ENCODE measurements at places on chromosomes 4 and X.

DNA sequence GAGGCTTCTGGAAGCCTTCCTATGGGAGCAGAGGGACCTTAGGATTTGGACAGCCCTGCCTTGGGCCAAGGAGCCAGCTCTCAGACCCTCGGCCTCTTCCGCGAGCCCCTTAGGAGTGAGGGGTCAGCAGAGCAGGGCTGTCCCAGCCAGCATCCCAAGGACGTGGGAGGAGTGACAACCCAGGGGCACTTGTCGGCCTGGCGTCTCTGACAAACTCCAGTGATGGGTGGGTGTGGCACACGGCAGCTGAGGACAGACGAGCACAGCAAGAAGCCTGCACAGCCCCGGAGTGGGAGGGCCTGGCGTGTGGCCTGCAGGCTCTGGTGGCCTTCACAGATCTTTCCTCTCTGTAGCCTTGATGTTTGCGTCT lies 11.6 kb upstream of the TNIP2 start:
- no peak for DNase-seq

DNA sequence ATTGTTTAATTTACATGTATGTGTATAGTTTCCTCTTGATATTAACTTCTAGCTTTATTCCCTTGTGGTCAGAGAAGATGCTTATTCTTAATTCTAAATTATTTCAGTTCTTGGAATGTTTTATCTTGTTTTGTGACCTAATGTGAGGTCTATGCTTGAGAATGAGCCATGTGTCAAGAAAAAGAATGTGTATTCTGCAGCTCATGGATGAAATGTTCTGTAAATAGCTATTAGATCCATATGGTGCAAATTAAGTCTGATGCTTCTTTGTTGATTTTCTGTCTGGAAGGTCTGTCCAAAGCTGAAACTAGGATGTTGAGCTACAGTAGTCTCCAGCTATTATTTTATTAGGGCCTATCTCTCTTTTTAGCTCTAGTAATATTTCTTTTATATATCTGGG lies 187.3 kb upstream of the RASGEF1B start:
- no peak for DNase-seq

DNA sequence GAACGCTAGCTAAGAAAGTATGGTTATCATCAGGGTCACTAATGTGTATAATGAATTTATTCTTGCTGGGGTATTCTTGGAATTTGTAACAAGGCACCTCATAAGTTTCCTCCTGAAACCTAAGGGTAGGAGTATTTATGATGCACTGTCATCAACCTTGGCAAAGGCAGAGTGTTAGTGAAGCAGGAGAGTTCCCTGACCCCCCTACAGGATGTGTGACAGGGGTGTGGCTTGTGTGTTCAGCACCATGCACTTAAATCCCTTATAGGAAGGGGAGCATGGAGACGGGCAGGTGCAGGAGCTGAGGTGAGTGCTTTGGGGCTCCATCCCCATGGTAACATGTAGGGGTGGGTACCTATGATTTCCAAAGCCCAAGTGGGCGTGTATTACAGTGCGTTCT lies 237.7 kb downstream of the GALNTL6 start:
- no peak for DNase-seq

GRCh38 chr4:113899271-113900070 lies 80.0 kb downstream of the ARSJ start:
- DNase-seq, result no peak

GRCh38 chr4:8917868-8918783 lies 46.5 kb upstream of the HMX1 start:
- no peak for DNase-seq

- no peak for DNase-seq
These were observed 33.0 kb downstream of the HDX start for GRCh38 chrX:84469226-84469625.

DNA sequence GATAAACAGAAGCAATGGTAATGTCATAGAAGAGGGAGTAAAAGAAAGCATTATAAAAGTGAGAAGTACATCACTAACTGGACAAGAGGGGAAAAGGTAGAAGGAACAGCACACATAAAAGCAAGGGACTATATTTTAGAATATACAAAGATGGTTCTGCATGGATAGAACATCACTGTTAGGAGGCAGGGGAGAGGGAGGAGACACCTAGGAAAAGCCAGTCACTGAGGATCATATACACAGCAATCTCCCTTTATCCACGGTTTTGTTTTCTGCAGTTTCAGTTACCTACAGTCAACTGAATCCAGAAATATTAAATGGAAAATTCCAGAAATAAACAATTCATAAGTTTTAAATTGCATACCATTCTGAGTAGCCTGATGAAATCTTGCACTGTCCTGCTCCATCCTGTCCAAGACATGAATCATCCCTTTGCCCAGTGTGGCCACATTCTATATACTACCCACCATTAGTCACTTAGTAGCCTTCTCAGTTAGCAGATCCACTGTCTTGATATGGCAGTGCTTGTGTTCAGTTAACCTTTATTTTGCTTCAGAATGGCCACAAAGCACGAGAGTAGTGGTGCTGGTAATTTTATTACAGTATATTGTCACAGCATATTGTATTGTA lies 74.2 kb downstream of the PPA2 start:
- DNase-seq, result no peak

DNA sequence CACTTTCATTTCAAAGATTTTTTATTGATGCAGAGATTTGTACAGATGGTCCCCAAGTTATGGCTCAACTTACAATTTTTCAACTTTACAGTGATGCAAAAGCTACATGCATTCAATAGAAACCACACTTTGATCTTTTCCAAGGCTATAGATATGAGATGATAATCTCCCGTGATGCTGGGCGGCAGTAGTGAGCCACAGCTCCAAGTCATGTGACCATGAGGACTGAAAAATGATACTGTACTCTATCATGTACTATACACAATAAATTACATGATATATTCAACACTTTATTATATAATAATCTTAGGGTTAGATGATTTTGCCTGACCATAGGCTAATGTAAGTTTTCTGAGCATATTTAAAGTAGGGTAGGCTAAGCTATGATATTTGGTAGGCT lies 14.0 kb upstream of the GASK1B start:
- no peak for DNase-seq

DNA sequence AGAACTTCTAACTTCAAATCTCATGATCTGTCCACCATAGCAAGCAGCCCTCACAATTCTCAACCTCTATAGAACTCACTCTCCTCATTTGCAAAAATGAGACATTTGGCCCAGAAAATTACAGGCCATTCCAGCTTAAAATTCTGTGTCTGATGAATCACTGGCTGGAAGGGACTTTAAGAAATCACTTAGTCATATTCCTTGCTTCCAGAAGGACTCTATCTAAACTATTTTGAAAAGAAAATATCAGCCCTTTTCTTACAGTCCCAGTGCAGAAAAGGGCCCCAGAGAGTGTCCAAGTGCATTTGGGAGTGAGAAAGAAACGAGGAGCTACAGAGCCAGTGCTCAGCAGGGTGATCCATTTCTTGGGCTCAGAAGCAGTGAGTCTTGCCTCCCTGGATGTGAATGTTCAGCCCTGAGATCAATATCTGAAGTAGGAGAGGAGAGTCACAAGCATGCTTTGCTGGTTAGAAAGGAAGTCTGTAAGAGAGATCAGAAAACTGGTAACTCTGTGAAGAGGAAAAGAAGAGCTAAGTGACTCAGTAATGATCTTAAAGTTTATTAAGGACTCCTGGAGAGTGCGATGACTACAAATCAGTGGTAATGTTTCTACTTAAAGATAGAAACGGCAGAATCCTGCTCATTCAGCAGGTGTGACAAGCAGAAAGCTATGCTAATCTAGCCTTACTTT lies 139.8 kb downstream of the PALLD start:
- DNase-seq, result no peak

DNA sequence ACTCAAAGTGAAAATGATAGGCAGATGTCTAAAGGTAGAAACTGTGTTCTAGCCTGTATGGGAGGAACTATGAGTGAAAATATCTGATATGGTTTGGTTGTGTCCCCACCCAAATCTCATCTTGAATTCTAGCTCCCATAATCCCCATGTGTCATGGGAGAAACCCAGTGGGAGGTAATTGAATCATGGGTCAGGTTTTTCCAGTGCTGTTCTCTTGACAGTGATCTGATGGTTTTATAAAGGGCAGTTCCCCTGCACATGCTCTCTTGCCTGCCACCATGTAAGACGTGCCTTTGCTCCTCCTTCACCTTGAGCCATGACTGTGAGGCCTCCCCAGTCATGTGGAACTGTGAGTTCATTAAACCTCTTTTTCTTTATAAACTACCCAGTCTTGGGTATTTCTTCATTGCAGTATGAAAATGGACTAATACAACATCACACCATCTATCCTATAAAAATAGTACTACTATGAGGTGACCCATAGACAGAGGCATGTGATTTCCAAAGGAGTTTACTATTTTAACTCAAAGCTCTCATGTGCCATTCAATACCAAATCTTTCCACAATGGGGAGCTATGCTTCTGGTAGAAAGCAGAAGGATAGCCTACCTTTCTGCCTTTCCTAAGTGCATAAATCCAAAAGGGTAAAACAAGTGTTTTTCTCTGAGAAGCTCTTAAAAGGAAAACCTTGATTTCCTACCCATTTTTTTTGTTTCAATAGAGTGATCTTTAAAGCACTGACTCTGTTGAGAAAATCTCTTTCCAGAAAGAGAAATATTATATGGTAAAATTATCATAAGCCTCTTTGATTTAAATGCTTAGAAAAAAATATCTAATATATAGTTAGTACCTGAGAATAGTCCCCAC lies 38.8 kb downstream of the SEC31A start:
- no peak for DNase-seq

- DNase-seq, result no peak
These were observed 239.5 kb upstream of the TET2 start for GRCh38 chr4:104907074-104907649.

DNA sequence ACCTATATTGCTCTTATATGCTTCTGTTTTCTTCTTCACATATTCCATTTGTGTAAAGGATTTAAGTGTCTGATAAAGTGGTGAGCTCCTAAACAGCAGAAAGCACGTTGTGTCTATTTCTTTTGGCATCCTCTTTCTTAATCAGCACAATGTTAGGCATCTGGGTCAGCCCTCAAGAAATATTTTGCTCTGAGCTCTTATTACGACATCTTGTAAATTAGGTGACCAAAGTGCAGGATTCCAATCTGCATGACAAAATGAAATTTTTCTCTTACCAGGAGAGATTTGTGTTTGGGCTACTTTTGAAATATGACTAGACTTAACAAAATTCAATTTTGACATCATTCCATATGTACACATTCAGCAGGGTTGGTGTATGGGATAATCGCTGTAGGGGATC lies 210.0 kb upstream of the IGFBP7 start:
- DNase-seq, result no peak

- no peak for DNase-seq
These were observed at the start of gene SLC25A14 for GRCh38 chrX:130339408-130340222. Gene SLC25A14, plus strand, starts transcription at chrX:130339919. Its CDS starts 360 bp downstream, at chrX:130340279.

DNA sequence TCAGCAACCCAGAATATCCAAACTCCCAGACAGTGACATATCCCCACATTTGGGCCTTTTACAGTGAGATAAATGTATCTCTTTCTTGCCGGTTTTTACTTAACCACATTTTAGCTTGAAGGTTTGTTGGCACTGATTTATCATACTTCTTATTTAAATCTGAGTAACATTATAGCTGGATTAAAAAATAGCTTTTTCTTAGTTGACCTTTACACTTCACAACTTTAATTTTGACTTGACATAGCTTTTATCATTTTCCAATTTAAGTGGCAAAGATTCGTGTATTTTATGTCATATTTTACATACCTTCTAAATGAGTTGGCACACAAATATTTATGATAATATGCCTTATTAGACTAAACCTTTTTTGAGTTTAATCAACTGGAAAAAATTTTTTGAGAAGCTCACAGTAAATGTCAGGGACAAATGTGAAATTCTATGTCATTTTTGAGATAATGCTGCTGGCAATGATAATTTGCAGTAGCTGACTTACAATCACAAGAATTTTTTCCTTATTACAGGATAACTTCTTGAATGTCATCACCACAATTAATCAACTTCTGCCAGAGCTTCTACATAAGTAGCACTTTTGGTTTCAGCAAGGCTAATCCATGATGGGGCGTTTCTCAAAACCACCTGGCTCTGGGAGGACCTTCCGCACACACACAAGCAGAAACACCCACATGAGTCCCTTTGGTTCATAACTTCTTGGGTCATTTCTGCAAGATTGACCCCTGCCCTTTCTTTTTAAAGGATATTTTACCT lies 80.3 kb downstream of the SYTL5 start:
- no peak for DNase-seq

DNA sequence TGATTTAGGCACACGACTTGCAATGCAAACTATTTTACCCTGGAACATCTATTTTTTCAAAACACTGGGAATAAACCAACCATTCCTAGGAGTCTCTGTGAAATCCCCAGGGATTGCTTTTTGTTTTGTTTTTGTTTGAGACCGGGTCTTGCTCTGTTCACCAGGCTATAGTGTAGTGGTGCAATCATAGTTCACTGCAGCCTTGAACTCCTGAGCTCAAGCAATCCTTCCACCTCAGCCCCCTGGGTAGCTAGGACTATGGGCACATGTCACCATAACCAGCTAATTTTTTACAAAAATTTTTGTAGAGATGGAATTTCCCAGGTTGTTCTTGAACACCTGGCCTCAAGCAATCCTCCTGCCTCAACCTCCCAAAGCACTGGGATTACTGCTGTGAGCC lies 37.8 kb downstream of the PPM1K start:
- no peak for DNase-seq

- no peak for DNase-seq
These were observed 147.4 kb downstream of the SMIM20 start for GRCh38 chr4:26061248-26061986.

- no peak for DNase-seq
These were observed 131.3 kb downstream of the ARHGAP10 start for GRCh38 chr4:147863111-147863747.

DNA sequence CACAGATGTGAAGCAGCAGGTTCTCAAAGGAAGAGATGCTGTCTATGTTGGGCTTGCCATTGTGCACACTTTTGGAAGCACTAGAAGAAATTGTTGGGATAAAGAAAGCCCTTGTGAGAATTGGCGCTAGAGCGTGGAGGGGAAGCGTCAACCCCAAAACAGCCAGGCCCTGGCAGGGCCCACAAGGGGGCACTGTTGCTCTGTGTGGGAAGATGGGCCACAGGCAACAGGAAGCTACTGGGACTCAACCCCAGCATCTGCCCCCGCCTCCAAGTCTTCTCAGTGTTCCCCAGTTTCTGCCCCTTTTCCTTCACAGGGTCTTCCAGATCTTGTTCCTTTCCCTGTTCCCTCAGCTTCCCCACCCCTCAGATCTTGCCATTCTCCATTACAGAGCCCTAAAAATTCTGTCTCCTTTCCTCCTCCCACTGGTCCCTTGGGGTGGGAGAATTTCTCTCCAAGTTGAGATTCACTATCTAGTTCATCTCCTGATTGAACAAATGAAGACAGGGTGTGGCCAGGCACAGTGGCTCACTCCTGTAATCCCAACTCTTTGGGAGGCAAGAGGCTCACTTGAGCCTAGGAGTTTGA lies 85.5 kb downstream of the STARD8 start:
- DNase-seq, result no peak

DNA sequence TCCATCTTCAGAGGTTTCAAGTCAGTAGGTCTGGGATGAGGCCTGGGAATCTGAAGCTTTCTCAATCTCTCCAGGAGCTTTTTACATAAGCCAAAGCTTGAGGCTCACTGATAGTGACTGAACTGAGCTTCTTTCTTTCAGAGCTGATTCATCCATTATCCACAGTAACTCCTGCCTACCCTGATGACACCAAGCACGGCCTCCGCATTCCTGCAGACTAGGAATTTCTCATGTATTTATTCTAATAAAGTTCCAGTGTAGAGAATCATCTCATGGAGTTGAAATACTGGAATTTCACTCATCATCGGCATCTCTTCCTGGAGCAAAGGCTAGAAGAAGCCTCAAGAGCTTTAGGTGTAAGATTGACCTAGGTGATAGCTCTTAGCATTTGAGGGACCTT lies 12.1 kb upstream of the DCTD start:
- DNase-seq, result no peak

- DNase-seq, result no peak
These were observed 20.0 kb downstream of the DCLK2 start for GRCh38 chr4:150098214-150098613.

Data from vagina (tissue), 2 donors.